ENCODE measurements at places on chromosomes 11 and 22. TPM values are rescaled to one million over a fixed set of nuclear protein-coding genes. Genes with fewer than 3 reads are reported as not detected.

The IFITM10 gene
- not detected for total RNA-seq

The BRD1 gene
- total RNA-seq: 26.4 TPM

The CTSW gene
- 1.5 TPM for total RNA-seq

The CATSPERZ gene
- total RNA-seq: 0.29 TPM

The KBTBD3 gene
- 3.9 TPM for total RNA-seq

The CHRDL2 gene
- total RNA-seq: not detected

The HBB gene
- not detected for total RNA-seq

The OR51B5 gene
- total RNA-seq: 0.18 TPM
